Diencephalon (tissue), 1 donor: ENCODE measurements at places on chromosomes 3 and 15. TPM values are rescaled to one million over a fixed set of nuclear protein-coding genes. Genes with fewer than 3 reads are reported as not detected.

Gene SLC28A2
- total RNA-seq: not detected

Gene EIF2A
- total RNA-seq: 119 TPM

Gene P2RY14
- 1.4 TPM for total RNA-seq

Gene CCR4
- total RNA-seq: not detected

Gene ANKRD63
- 2.3 TPM for total RNA-seq

Gene ITIH3
- not detected for total RNA-seq

Gene MYZAP
- 3.2 TPM for total RNA-seq

Gene RAD51
- total RNA-seq: 1.8 TPM

Gene UROC1
- total RNA-seq: not detected

Gene HTR3E
- total RNA-seq: not detected

Gene CNTN4
- total RNA-seq: 96.0 TPM

Gene BCL2A1
- 3.0 TPM for total RNA-seq

Gene ITIH4
- 6.0 TPM for total RNA-seq

Gene CD200R1L
- not detected for total RNA-seq

Gene SNX22
- total RNA-seq: 12.5 TPM

Gene CFAP92
- 6.5 TPM for total RNA-seq

Gene EPHA6
- 83.7 TPM for total RNA-seq

Gene TGM5
- total RNA-seq: not detected

Gene CCDC39
- total RNA-seq: 3.9 TPM

Gene MST1
- total RNA-seq: 7.6 TPM

Gene TMEM212
- total RNA-seq: not detected

Gene TNFSF10
- 5.5 TPM for total RNA-seq

Gene FETUB
- total RNA-seq: not detected

Gene CCK
- total RNA-seq: 14.5 TPM

Gene SLC2A2
- total RNA-seq: not detected

Gene LEKR1
- total RNA-seq: 1.6 TPM

Gene C2CD4A
- total RNA-seq: under 0.01 TPM

Gene NR1I2
- 0.23 TPM for total RNA-seq

Gene STRIT1
- total RNA-seq: 2.1 TPM

Gene MYRIP
- total RNA-seq: 13.8 TPM

Gene RAB27A
- 4.6 TPM for total RNA-seq

Gene WDR93
- 2.1 TPM for total RNA-seq

Gene ARGFX
- total RNA-seq: not detected

Gene ITIH1
- not detected for total RNA-seq

Gene PTH1R
- 4.2 TPM for total RNA-seq

Gene CIB1
- 6.0 TPM for total RNA-seq

Gene TRIM42
- not detected for total RNA-seq

Gene RASL12
- 6.2 TPM for total RNA-seq

Gene UBE2E1
- 94.8 TPM for total RNA-seq

Gene KLHL24
- 180 TPM for total RNA-seq

Gene SH3GL3
- total RNA-seq: 52.8 TPM

Gene KCNH8
- total RNA-seq: 18.0 TPM

Gene PLSCR5
- total RNA-seq: 3.0 TPM

Gene MEIS2
- 186 TPM for total RNA-seq

Gene POLR2H
- total RNA-seq: 35.3 TPM

Gene GPR176
- 30.2 TPM for total RNA-seq

Gene PLCB2
- total RNA-seq: 10.6 TPM

Gene PCOLCE2
- total RNA-seq: 13.6 TPM

Gene GHSR
- 0.69 TPM for total RNA-seq

Gene CD200
- total RNA-seq: 79.1 TPM

Gene DZIP3
- 84.0 TPM for total RNA-seq

Gene PTPN23
- 24.7 TPM for total RNA-seq

Gene TGFBR2
- total RNA-seq: 9.9 TPM

Gene GPR160
- total RNA-seq: 5.3 TPM

Gene BHLHE40
- total RNA-seq: 7.4 TPM

Gene WDR72
- 0.46 TPM for total RNA-seq

Gene TRIM59
- total RNA-seq: 14.5 TPM
